ENCODE measurements at places on chromosomes 12 and 14. TPM values are rescaled to one million over a fixed set of nuclear protein-coding genes. Genes with fewer than 3 reads are reported as not detected.

DNA sequence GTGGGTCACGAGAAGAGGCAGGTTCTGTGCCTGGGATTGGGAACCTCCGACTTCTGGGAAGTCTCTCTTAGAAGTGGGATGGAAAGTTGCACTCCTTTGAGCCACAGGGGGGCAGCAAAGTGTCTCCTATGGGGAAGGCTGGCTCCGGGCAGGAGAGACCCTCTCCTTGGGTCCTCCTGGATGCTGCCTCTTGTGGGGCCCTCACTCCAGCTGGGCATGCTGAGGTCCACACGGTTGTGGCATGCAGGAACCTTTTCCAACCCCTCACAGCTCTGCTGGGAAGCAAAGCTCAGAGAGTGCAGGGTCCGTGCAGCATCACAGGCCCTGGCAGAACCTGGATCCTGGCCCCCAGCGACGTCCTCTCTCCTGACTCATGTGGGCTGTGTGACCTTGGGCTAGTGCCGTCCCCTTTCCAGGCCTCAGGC is 17.4 kb downstream of the SDSL start:
- peaks cover 5% of the 10 kb centered on the region for H3K27me3 ChIP-seq
- no peak overlapping the region for H3K27ac ChIP-seq
- H3K36me3 ChIP-seq, result no peaks in the 10 kb centered on the region
- no peaks in the 10 kb centered on the region for H3K4me1 ChIP-seq

DNA sequence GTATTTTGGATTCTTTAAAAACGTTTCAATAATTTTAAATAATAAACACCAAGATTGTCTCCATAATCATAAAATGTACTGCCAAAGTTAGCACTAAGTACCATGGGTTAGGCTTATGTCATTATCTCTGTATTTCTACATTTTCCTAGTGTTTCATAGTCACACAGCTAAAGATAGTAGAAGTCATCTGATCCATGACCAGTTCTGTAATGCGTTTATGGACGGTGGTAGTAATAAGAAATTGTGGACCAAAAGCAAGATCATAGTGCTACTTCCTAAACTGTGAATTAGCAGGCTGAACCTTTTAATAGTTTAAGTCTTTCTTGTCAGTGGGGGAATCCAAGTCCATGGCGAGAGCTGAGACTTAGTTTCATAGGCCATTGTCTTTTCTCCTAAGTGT is 142.1 kb downstream of the AKAP6 start:
- H3K4me3 ChIP-seq, result no peak overlapping the region
- no peak overlapping the region for H3K27ac ChIP-seq
- H3K36me3 ChIP-seq, result no peaks in the 10 kb centered on the region
- no peaks in the 10 kb centered on the region for H3K27me3 ChIP-seq

MYF5 gene
- total RNA-seq, result not detected

NAV3 gene
- not detected for total RNA-seq

CIDEB gene
- 13.2 TPM for total RNA-seq

- no peak for DNase-seq
- no peaks in the 10 kb centered on the region for H3K4me1 ChIP-seq
- H3K27me3 ChIP-seq, result no peaks in the 10 kb centered on the region
- H3K27ac ChIP-seq, result no peak overlapping the region
Measured at GRCh38 chr12:5927732-5928516, 17.1 kb downstream of the ANO2 start.

BDKRB2 gene
- total RNA-seq, result not detected

GRCh38 chr14:94671870-94672444 is 59.8 kb downstream of the SERPINA3 start:
- no peaks in the 10 kb centered on the region for H3K4me1 ChIP-seq
- no peaks in the 10 kb centered on the region for H3K27me3 ChIP-seq
- H3K36me3 ChIP-seq, result no peaks in the 10 kb centered on the region
- H3K27ac ChIP-seq, result no peak overlapping the region

GRCh38 chr12:111605911-111606766 is 7.0 kb upstream of the ATXN2 start:
- H3K27me3 ChIP-seq, result no peaks in the 10 kb centered on the region
- H3K4me1 ChIP-seq, result no peaks in the 10 kb centered on the region
- no peaks in the 10 kb centered on the region for H3K36me3 ChIP-seq
- H3K4me3 ChIP-seq, result no peak overlapping the region

GRCh38 chr12:88303335-88303734 is 161.2 kb downstream of the TMTC3 start:
- H3K27ac ChIP-seq, result no peak overlapping the region
- no peak overlapping the region for H3K4me3 ChIP-seq
- no peaks in the 10 kb centered on the region for H3K27me3 ChIP-seq
- DNase-seq, result no peak

ETFRF1 gene
- total RNA-seq, result 18.0 TPM

- no peak overlapping the region for H3K4me3 ChIP-seq
- H3K36me3 ChIP-seq, result no peaks in the 10 kb centered on the region
- H3K27me3 ChIP-seq, result peaks cover 2% of the 10 kb centered on the region
- no peak for DNase-seq
- H3K4me1 ChIP-seq, result no peaks in the 10 kb centered on the region
Measured at GRCh38 chr14:24706351-24706750, 72.4 kb upstream of the GZMB start.

GRCh38 chr12:6780573-6780972 is 8.3 kb downstream of the LAG3 start:
- peaks cover 22% of the 10 kb centered on the region for H3K4me1 ChIP-seq
- H3K36me3 ChIP-seq, result no peaks in the 10 kb centered on the region
- H3K4me3 ChIP-seq, result no peak overlapping the region
- H3K27ac ChIP-seq, result no peak overlapping the region
- peaks cover 4% of the 10 kb centered on the region for H3K27me3 ChIP-seq
- DNase-seq, result no peak

All from CD4-positive, CD25-positive, alpha-beta regulatory T cell (primary cell).